CD4-positive, alpha-beta T cell treated with Interleukin-6 at 100 ng/mL for 8 hours (primary cell): ENCODE measurements at places on chromosomes 5 and 9.

GRCh38 chr5:10355071-10355889, 1.8 kb downstream of the MARCHF6 start:
- peak; percentile 14 for DNase-seq

DNA sequence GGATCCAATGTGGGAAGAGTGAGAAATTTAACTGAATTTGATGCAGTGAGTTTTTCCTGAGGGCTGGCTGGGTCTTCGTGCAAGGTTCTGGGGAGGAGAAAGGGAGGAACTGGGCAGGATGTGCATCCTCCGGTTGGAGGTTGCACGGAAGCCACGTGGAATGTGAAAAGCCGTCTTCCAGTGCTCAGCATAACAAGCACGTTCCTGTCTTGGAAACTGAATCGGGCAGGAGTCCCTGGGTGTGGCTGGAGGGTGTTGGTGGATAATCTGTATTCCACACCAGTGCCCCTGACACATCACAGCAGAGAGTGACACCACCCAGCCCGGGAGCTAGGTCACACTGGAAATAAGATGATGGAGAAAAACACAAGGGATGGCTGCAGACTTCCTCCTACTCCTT, 154.3 kb downstream of the C5orf15 start:
- DNase-seq = no peak

GRCh38 chr9:35350827-35351549, 138.9 kb upstream of the RUSC2 start:
- DNase-seq = no peak

GRCh38 chr5:29231154-29231553, 1962.3 kb upstream of the CDH6 start:
- no peak for DNase-seq

DNA sequence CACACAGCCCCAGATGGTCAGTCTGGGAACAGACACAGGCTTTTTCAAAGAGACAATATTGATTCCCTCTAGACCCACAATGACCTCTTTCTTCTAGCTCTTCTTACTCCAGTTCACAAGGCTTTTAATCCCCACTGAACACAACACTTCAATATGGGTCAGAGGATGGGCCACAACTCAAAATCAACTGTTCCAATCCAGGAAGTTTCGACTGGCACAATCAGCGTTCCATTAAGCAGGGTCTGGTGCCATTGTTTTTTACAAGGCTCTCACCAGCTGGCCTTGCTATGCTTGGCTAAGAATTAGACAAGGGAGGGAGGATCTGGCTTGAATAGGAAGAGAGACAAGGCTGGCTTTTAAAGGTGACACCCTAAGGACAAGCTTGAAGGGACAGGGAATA, 199.4 kb upstream of the SLC24A2 start:
- no peak for DNase-seq

GRCh38 chr5:96176022-96176421, 214.4 kb upstream of the ELL2 start:
- DNase-seq = no peak
